ENCODE measurements at places on chromosomes 1 and 21.

GRCh38 chr1:76352741-76353435 is 278.3 kb downstream of the ST6GALNAC3 start:
- no peak for DNase-seq

DNA sequence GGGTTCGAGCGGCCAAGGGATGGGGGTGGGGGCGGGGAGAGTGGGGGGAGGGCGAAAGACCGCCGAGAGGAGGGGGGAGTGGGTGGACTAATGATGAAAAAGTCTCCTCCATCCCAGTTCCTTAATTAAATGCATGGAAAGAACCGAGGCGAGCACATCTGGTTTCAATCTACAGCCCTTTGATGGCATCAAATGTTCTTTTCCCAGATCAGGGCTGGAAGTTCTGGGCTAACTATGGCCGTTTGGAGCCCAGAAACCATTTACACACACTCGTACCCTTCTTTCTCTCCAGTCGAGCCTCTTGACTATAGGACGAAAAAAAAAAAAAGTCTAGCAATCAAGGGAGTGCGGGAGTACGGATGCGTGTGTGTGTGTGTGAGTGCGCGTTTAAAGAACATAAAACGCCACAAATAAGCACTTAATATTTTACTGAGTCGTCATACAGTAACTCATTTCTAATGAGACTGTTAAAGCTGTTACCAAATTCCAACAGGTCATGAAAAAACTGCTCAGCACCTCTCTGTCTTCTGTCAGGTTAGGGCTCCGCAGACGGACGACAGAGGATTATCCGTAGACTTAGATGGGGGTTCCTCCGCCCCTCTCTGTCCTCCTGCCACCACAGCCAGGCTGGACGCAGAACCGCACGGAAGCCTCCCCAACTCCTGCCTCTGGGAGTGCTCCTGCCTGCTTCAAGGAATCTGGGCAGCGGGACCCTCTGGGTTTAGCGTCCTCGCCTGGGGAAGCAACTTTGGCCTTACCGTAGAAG is 2.1 kb upstream of the PRRX1 start:
- no peak for DNase-seq

GRCh38 chr1:33234131-33234530 is 22.2 kb upstream of the ZNF362 start:
- DNase-seq: no peak

GRCh38 chr1:39689635-39690034 is 1.6 kb downstream of the HPCAL4 start:
- DNase-seq: no peak

DNA sequence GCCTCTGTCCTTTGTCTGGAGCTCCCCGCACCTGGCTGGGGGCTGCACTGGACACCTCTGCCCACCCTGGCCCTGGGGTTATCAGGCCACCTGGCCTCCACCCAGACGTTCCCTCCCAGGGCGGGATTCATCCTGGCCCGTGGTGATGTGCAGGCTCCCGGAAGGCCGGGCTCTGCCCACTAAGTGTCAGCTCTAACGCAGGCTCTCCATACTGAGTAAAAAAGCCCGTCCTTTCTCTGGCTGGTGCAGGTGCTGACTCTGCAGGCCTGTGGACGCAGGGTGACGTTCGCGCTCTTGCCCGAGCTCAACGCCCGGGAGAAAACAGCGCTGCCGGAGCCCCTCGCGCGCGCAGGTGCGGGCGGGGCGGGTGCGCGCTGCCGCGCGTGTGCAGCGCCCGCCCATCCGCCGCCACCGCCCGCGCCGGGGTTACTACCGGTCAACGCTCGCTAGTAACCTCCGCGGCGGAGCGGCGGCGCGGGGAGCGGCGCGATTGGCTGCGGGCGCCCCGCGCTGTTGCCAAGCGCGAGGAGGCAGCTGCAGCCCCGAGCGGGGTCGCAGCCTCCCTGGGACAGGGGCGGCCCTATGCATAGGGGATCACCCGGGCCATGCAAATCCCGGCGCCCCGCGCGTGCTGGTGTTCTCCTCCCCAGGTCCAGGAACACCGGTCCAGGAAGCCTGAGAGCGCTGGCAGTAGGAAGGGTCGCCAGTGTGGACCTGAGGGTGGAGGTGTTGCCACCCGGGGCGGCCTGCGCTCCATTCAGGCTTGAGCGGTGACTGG is 15.7 kb downstream of the ABCG1 start:
- peak; percentile 87 for DNase-seq

DNA sequence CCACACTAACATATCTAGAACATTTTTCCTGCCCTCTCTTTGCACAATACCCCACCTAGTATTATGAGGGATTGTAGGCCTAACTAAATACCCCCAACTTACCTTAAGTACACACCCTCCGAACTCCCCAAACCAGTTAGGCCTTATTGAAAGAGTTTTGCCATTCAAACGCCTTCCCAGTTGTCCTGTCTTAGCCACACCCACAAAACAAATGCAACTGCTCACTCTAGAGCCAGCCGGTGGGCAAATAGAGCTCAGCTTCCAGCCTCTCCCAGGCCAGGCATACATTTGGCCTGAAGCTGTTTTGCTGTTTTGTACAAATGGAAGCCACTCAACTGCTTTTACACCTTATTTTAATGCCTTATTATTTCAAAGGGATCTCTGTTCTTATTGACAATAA is 224.2 kb upstream of the RUNX1 start:
- no peak for DNase-seq

GRCh38 chr1:155944444-155944799 is 3.0 kb downstream of the RXFP4 start:
- DNase-seq: no peak

GRCh38 chr1:64171797-64172281 is 31.6 kb upstream of the UBE2U start:
- DNase-seq: no peak

GRCh38 chr21:38734646-38735365 is 70.9 kb upstream of the ETS2 start:
- no peak for DNase-seq

- no peak for DNase-seq
These were observed 35.1 kb downstream of the YARS1 start for GRCh38 chr1:32782086-32782485.

GRCh38 chr1:243672539-243673074 is 177.4 kb downstream of the AKT3 start:
- DNase-seq: no peak

DNA sequence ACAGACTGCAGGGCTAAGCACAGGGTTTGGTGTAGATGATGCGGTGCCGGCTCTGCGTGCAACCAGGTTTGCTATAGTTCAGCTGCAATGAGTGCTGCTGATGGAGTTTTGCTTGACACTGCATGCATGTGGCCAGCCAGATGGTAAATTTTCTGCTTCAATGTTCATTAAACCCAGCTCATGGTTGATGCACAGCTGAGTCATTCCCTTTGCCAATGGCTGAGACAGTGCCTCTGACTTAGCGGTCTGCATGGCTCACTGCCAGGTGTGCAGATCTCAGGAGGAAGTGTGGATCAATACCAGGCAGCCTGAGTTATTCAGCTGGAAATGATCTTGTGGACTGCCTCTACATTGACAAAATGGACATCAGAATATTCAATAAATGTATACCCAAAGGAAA is 172.7 kb upstream of the ZP4 start:
- no peak for DNase-seq

DNA sequence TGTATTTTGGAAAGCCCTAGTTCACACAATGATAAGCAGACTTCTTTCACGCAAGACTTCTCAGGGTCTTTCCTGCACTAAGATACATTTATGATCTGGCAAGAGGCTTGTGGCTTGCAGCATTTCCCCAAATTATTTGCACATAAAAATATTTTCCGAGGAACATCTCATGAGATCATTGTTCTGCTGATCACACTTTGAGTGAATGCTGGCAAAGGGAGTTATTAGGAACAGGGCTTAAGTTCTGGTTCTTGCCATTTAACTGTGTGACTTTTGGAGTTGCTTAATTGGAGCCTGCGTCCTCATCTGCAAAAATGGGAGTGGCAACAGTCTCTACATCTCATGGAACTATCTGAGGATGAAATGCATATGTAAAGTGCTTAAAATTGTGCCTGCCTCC is 50.2 kb downstream of the GADD45A start:
- no peak for DNase-seq

GRCh38 chr1:150987924-150988323 is 5.8 kb downstream of the ANXA9 start:
- no peak for DNase-seq

GRCh38 chr1:229101011-229101871 is 169.7 kb upstream of the RAB4A start:
- no peak for DNase-seq

All from activated CD4-positive, alpha-beta T cell treated with anti-CD3 and anti-CD28 coated beads, Interleukin-2, amount 50 U/mL, for 1 hour (primary cell).